Coronary artery (tissue), 2 donors: ENCODE measurements at places on chromosomes 2 and 18.

- peak; percentile 65 for DNase-seq
Measured at GRCh38 chr2:128269990-128270671, 48.5 kb downstream of the HS6ST1 start.

DNA sequence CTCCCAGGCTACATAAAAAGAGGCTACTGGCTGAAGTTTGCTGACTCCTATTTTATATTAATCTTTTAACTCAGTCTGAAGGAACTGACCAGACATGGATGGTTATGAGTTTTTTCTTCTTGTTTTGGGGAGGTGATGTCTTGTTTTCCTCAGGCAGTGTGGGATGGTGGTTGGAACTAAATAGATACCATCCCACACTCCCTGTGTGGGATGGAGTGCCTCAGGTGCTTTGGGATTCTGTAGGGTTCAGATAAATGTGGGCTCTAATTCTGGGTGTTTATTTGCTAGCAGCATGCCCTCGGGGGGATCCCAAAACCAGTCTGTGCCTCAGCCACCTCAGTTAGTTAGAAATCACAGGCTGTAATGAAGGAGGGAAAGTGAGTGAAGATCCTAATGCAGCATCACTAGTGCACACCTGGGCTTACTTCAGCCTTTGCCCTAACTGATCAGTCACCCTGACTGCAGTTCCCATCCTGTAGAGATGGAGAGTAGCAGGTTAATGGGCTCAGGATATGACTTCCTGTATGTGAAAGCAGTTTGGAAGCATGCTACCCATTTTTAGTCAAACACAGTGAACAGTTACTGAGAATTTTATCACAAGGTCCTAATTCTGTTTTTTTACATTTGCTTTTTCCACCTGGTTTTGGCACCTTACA is 132.2 kb downstream of the SPTBN1 start:
- DNase-seq = no peak

DNA sequence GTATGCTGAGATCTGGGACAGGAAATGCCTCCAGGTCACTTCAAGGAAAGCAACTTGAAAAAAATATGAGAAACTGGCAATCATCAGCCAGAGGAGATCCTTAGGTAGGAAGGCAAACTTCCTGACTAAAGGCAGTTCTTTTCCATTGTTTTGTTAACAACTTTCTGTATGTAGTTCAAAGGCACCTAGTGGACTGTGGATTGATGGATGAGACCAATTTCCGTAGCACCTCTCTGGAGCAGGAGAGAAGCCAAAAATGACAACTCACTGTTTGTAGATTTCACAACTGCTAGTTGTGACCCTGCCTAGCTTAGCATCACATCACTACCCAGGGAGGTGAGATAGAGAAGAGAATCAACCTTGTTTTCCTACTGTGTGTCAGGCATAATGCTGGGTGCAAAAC is 21.8 kb upstream of the NOSTRIN start:
- DNase-seq = no peak

- DNase-seq = no peak
Measured at GRCh38 chr2:71583876-71584275, 130.5 kb downstream of the DYSF start.

GRCh38 chr2:46117994-46118393 is 179.2 kb upstream of the EPAS1 start:
- no peak for DNase-seq

GRCh38 chr2:160194351-160194750 is 5.7 kb downstream of the ITGB6 start:
- DNase-seq = no peak

DNA sequence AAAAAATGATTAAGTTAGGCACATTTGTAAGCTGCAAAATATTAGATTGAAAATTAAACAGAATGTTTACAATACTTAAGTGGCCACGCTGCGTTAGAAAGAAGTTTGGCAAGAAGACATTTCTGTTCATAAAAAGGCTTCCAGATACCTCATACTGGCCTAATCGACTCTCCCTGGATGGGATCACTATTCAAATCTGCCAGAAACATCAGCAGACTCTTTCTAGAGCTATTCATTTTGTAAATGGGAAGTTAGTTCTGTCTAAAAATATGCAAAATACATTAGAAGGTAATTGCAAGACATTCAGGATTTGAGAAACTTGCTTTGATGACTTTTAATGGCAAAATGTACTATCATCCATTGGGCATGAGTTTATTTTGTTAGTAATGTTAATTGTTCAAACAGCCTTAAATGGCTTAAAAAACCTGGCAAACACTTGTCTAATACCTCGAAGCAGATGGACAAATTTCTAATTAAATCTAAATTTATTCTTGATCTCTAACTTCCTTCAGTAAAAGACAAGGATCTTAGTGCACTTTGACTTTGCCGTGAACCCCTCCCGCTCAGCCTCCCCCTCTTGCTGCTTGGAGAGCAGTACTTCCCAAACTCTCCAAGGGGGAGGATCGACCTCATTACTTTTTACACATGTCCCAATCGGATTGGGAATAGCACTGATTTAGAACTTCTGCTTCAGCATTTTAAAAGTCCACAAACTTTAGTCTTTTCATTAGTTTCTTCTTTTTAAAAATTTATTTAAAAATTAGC is 103.5 kb downstream of the SMIM21 start:
- DNase-seq = no peak

GRCh38 chr18:78239090-78239457 is 740.5 kb upstream of the SALL3 start:
- DNase-seq = no peak

GRCh38 chr18:31719363-31720006 is 35.1 kb upstream of the B4GALT6 start:
- DNase-seq = no peak

DNA sequence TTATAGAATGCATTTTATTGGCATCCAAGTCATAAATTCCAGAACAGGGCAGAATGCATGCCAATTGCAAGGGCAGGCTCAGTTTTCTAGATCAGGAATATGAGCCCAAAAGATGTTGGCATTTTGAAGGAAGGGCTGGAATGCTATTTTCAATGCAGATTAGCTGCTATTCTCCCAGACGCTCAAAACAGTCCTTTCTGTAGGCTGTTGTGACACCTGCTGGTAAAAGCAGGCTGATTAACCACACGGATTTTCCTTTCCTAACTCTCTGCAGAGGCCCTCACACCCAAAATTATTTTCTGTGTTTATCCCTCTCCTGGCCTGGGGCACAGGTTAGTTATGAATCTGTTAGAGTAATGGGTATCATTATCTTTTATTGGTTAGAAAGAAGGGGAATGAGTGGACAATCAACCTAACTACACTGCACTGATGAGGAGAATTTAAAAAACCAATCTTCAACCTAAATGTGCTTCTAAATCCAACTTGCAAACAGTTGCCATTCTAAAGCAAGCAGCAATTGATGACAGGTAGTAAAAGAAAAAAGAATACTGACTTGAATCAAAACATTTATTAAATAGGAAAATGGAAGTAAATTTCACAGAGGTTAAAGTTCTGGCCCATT is 94.0 kb downstream of the PLA2R1 start:
- DNase-seq = no peak

- no peak for DNase-seq
Measured at GRCh38 chr2:99356853-99357252, 19.7 kb downstream of the EIF5B start.

- no peak for DNase-seq
Measured at GRCh38 chr2:145141981-145142380, 622.1 kb upstream of the ZEB2 start.

GRCh38 chr2:75480971-75481836 is 79.5 kb downstream of the EVA1A start:
- no peak for DNase-seq

- DNase-seq = no peak
Measured at GRCh38 chr2:149768320-149768799, 180.8 kb upstream of the MMADHC start.

GRCh38 chr2:2280483-2280882 is 50.6 kb downstream of the MYT1L start:
- no peak for DNase-seq

DNA sequence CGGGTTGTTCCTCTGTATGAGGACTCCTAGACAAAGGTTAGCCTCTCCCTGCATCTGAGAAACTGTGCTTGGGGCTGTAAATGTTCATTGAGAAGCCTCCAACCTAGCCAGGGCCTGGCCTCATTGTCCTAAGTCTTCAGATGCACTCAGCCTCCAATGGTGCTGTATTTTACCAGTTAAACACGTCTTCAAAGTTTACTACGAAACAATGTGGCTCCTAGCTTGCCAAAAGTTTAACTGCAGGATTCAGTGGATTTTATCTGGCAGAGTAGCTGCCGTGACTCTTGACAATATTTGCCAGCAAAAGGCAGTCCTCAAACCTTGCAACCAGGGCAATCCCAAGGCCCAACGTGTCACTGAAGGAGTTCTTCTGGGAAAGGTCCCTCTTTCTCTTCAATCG is 1.1 kb downstream of the PID1 start:
- no peak for DNase-seq

DNA sequence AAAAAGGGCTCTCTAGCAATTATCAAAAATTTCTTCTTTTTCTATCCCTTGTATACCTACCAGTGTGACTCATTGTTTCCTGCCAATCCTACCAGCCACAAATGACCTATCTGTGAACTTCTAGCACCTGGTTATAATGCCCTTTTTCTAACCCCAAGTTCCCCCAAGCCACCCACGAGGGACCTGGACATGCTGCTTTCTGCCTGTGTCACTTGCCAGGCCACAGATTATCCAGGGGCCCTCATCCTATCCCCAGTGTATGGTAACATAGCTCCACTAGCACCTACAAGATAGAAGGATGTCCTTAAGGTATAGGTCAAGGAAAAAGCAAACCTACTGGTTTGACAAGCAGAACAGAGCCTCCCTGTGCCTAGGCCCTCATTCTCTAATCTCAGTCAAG is 26.8 kb downstream of the AAK1 start:
- no peak for DNase-seq

GRCh38 chr2:925309-925708 is 25.3 kb upstream of the SNTG2 start:
- no peak for DNase-seq

- DNase-seq = no peak
Measured at GRCh38 chr2:75047992-75048625, 89.7 kb downstream of the POLE4 start.

DNA sequence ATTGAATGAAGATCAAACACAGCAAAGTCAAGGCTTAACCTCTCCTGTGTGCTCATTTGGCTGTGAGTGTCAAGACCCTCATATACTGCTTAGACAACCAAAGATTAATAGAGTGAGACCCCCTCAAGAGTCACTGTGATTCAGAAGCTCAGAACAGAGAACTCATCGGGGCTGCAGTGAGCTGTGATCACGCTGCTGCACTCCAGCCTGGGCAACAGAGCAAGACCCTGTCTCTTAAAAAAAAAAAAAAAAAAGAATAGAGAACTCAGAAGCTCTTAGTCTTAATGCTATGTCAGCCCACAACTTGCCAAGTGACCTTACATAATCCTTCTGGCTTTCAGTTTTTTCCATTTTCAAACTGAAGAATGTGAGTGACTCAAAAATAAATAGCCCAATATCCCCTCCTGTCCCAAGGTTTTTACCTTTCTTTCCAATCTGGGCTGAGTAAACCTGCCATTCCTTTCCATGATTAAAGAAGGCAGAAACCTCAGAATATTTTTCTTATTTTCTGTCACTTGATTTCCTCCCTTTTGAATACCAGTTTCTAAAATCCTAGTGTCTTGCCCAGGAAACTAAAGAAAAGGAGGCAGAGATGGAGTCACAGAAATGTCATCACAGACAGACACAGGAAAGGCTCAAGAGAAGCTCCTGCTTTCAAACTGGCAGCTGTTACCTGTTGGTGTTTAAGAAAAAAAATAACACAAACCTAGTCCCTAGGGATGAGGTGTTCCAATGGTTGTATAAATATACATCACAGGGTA is 102.4 kb downstream of the CACNB4 start:
- no peak for DNase-seq

DNA sequence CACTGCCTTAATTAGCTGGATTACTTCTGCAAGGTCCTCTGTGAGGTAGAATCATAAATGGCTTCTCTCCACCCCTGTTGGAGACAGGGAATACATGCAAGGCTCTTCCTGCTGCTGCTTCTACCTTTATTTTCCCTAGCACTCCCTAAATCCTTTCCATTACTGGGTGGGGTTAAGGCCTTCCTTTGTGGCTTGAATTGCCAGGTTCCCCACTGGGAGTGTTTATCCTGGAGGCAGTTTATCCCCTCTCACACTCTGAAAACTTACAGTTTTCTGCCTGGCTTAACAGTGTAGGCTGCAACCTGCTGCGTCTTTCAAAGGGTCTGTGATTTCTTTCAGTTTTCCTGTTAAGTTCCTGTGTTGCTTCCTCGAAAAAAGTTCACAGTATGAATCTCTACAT is 1062.3 kb upstream of the CRIM1 start:
- DNase-seq = no peak

- no peak for DNase-seq
Measured at GRCh38 chr2:85505551-85506238, 33.3 kb upstream of the MAT2A start.

- no peak for DNase-seq
Measured at GRCh38 chr18:4438938-4439337, 16.2 kb downstream of the DLGAP1 start.

- DNase-seq = no peak
Measured at GRCh38 chr18:65975536-65975935, 224.7 kb downstream of the CDH7 start.

- peak; percentile 83 for DNase-seq
Measured at GRCh38 chr2:218259099-218259961, 1.5 kb upstream of the GPBAR1 start.

DNA sequence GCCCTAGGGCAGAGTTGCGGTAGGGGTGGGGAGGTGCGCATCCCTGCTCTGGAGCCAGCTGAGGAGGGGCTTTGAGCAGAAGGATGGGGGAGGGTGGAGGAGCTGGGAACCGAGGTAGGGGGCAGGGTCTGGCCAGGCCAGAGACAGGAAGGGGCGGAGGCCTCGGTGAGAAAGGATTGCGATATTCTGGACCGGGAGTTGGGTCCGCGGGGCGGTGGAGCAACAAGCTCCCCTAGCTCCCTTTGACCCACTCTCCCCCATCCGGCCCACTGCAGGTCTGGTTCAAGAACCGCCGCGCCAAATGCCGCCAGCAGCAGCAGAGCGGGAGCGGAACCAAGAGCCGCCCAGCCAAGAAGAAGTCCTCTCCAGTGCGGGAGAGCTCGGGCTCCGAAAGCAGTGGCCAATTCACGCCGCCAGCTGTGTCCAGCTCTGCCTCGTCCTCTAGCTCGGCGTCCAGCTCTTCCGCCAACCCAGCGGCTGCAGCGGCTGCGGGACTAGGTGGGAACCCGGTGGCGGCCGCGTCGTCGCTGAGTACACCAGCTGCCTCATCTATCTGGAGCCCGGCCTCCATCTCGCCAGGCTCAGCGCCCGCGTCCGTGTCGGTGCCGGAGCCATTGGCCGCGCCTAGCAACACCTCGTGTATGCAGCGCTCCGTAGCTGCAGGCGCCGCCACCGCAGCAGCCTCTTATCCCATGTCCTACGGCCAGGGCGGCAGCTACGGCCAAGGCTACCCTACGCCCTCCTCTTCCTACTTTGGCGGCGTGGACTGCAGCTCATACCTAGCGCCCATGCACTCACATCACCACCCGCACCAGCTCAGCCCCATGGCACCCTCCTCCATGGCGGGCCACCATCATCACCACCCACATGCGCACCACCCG is 4.8 kb downstream of the OTX1 start:
- no peak for DNase-seq

- no peak for DNase-seq
Measured at GRCh38 chr2:98335271-98335670, 11.0 kb upstream of the CNGA3 start.
